ENCODE measurements at places on chromosomes 3 and 15. TPM values are rescaled to one million over a fixed set of nuclear protein-coding genes. Genes with fewer than 3 reads are reported as not detected.

Gene WNT7A
- polyA plus RNA-seq, result not detected

Gene IL17RC
- polyA plus RNA-seq, result 16.8 TPM

Gene SLC25A26
- 25.5 TPM for polyA plus RNA-seq

Gene GOLGA8O
- 0.48 TPM for polyA plus RNA-seq

Gene GOLGA8J
- 0.52 TPM for polyA plus RNA-seq

Gene ZNF197
- polyA plus RNA-seq, result 15.0 TPM

Gene PRICKLE2
- 11.0 TPM for polyA plus RNA-seq

Gene CRYBG3
- 24.5 TPM for polyA plus RNA-seq

Gene TMOD2
- polyA plus RNA-seq, result 6.6 TPM

Gene SSUH2
- 2.9 TPM for polyA plus RNA-seq

Gene NDUFB4
- 172 TPM for polyA plus RNA-seq

Gene SLC6A20
- 0.15 TPM for polyA plus RNA-seq

Gene WDR73
- 17.5 TPM for polyA plus RNA-seq

Gene LMAN1L
- polyA plus RNA-seq, result not detected

Gene PDCD6IP
- 104 TPM for polyA plus RNA-seq

Gene CHST13
- 0.18 TPM for polyA plus RNA-seq

Gene GNAT1
- 0.37 TPM for polyA plus RNA-seq

Gene HIGD2B
- not detected for polyA plus RNA-seq

Gene SNX22
- 0.97 TPM for polyA plus RNA-seq

Gene GHRL
- 2.1 TPM for polyA plus RNA-seq

Gene ACKR4
- polyA plus RNA-seq, result 0.76 TPM

Gene MFN1
- polyA plus RNA-seq, result 39.2 TPM

Gene NANOGP8
- polyA plus RNA-seq, result not detected

Gene BTLA
- polyA plus RNA-seq, result 0.36 TPM

Gene PDCD7
- 25.7 TPM for polyA plus RNA-seq

Gene FES
- polyA plus RNA-seq, result 16.4 TPM

Gene MUC20
- polyA plus RNA-seq, result 6.6 TPM

Gene MELTF
- 11.2 TPM for polyA plus RNA-seq

Gene EPHA6
- polyA plus RNA-seq, result 0.13 TPM

Gene PIGZ
- polyA plus RNA-seq, result 1.6 TPM

Gene CCR3
- not detected for polyA plus RNA-seq

Gene ACTRT3
- polyA plus RNA-seq, result 2.1 TPM

Gene IL20RB
- polyA plus RNA-seq, result 0.97 TPM

Gene CFAP91
- polyA plus RNA-seq, result 1.1 TPM

Gene CLRN1
- polyA plus RNA-seq, result 0.19 TPM

Gene LRRN1
- 54.2 TPM for polyA plus RNA-seq

Gene CTXN2
- not detected for polyA plus RNA-seq

Gene C2CD4A
- not detected for polyA plus RNA-seq

Gene ACVR2B
- polyA plus RNA-seq, result 15.8 TPM

Gene SLMAP
- polyA plus RNA-seq, result 51.0 TPM

Gene IMPG2
- 1.5 TPM for polyA plus RNA-seq

Gene GPR62
- 0.67 TPM for polyA plus RNA-seq

Gene STXBP5L
- polyA plus RNA-seq, result not detected
